ENCODE measurements at places on chromosomes 11 and 22.

DNA sequence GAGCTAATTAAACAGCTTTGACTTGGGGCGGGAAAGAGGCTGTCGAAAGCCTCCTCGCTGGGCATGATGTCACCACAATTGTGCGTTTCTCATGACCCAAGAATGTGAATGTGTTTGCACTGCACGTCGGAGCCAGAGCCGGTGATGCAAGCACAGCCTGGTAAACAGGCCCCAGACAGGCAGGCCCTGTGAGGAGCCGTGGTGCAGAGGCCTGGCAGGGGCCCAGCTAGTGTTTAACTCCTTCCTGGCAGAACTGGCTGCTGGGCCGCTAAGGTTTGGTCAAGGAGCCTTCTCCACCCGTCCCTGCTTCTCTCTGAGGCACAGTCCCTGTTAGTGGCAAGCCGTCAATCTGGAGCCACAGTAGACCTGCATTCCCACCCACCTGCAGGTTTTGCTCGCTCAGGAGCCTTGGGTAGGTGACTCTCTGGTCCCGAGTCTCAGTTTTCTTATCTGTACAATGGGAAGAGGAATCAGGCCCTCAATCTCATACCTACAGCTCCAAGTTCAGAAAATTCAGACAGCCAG lies 25.4 kb upstream of the SMTN start:
- peak; percentile 80 for DNase-seq

- no peak for DNase-seq
Measured at GRCh38 chr11:113956986-113957385, 17.9 kb upstream of the HTR3A start.

GRCh38 chr11:130692220-130692619 lies 224.1 kb downstream of the SNX19 start:
- DNase-seq, result no peak

GRCh38 chr11:128705124-128705920 lies 11.4 kb downstream of the FLI1 start:
- no peak for DNase-seq

- no peak for DNase-seq
Measured at GRCh38 chr11:119641983-119642745, 86.8 kb downstream of the NECTIN1 start.
